ENCODE measurements at places on chromosomes 5 and 9.

DNA sequence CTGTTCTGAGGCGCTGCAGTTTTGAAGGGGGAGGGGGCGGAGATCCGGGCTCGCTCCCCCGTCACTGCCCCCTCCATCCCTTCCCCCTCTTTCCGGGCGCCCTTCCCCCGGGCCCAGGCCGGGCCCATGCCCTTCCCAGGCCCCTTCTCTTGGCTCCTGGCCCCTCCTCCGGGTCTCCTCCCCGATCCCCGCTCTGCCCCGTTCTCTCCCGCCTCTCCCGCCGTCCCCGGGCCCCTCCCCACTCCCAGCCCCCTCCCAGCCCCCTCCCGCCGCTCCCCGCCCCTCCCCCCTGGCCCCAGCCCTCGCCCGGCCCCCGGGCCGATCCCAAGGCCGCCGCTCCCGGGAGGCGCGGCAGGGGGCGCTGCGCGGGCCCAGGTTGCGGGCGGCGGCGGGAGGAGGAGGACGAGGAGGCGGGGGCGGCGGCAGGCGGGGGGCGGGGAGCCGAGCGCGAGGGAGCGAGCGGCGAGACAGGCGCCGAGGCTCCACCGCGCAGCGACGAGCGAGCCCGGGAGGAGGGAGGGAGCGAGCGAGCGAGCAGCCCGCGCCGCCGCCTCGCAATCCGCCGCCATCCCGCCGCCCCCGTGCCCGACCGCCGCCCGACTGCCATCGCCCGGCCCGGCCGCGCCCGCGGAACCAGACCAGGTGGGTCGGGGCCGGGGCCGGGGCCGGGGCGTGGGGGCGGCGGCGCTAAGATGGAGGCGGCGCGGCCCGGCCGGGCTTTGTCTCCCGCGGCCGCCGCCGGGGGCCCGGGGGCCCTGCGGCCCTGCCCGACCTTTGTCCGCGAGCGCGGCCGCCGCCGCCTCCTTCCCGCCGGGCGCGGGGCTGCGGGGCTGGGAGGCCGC, at the start of gene PRRC2B:
Gene PRRC2B (plus strand): TSS at position 465 of the 842 bp plus-strand sequence. CDS start 36,059 bp downstream, outside the sequence.
- DNase-seq: peak; percentile 47

DNA sequence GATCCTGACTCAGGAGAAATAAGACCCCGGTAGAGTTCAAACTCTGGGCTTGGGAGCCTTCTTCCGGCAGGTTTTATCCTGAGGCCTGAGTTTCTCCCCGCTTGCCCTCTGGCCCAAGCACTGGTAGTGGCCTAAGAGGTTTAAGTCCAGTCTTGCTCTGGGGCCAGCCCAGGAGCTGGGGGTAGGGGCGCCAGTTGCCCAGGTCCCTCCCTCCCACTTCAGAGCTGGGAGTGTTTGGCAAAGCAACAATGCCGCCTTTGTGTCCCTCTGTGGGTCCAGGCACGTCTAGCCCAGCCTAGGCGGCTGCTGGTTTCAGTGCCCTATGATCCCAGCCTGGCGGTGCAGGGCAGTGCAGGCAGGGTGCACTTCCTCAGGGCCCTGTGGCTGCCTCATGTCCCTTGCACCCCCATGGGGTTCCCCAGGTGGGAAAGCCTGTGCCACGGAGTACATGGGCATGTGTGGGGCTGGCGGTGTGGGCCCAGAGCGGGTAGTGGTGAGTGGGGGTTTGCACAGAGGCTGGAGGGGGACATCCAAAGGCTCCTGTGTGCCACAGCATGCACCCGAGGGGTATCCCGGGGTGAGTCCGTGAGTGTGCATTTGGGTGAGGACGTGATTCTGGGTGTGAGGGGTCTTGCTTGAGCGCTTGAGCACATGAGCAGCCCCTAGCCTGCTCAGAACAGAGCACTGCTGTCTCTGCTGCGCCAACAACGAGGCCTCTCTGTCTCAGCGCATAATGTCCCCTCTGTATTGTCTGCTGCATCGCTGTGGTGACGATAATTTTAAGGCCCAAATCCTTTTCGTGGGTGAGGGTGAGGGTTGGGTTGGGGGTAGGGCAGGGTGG, 61.7 kb upstream of the PSD2 start:
- no peak for DNase-seq

DNA sequence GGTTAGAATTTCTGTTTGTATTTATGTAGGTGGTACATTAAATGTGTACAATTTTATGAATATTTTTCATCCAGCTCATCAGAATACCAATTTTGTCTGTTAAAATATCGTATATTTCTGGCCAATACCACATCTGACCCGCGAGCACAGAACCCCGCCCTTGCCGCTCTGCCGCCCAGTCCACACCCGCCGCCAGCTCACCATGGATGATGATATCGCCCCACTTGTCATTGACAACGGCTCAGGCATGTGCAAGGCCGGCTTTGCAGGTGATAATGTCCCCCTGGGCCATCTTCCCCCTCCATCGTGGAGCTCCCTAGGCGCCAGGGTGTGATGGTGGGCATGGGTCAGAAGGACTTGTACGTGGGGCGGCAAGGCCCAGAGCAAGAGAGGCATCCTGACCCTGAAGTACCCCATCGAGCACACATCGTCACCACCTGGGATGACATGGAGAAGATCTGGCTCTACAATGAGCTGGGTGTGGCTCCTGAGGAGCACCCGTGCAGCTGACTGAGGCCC, 153.2 kb downstream of the CAVIN4 start:
- DNase-seq: no peak

DNA sequence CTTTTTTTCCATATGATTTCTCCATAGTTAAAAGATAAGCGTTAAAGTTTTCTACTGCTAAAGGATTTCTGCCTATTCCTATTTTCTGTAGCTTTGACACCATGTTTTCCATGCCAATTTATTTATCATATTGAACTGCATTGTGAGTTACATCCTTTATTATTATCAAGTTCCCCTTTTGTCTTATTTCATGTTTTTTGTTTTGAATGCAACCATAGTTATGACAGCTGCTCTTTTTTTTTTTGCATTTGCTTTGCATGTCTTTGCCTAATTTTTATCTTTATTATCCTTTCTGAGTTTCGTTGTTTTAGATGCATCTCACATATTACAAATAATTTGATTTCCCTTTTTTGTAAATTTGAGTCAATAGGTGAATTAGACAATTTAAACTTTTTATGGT, 161.5 kb downstream of the DEPDC1B start:
- no peak for DNase-seq

DNA sequence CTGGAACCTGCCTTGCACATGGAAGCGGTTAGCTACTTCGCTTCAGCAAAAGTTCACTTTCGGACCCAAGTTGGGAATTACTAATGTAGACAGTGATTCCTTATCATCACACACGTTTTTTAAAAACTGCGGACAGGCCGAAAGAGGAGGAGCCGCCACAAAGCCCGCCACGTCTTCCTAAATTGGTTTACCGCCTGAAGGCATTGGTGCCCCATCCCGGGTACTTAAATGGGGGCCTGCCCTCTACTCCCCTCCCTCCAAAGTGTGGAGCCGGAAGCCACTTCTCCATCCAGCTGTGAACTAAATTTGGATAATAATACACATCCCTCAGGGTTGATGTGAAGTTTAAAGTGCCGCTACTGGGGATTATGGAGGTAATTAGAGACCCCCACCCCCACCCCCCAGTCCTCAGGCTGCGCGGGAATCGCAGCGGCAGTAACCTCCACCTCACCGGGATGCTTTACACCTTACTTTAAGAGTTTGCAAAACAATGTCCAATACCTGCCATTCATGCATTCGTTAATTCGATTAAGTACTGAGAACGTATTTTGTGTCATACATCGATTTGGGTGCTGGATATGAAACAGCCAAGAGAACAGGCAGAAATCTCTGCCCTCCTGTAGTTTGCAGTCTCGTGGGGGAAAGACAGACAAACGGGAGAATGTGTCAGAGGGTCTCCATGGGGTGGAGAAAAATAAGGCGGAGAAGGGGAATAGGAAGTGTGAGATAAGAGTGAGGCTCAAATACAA, 937 bp upstream of the MACROH2A1 start:
- no peak for DNase-seq

- DNase-seq: no peak
Observed at GRCh38 chr5:72634444-72634843, 127.2 kb upstream of the ZNF366 start.

DNA sequence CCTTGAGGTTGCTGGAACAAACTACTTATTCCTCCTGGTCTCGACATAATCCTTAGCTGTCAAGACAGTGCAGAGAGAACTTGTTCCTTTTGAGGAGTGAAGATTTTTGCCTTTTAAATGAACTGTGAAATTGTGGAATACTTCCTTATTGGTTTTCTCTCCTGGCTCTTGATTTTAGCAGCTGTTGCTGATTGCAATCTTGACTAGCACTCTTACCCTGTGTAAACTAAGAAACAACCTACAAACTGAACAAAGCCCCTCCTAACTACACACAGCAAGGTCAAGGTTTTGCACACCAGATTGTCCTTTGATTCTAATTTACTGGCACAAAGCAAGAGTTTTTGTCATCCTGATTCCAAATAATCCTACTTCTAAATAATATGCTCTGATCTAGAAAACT, 84.0 kb upstream of the GOLGA1 start:
- no peak for DNase-seq

- DNase-seq: no peak
Observed at GRCh38 chr5:38506302-38506701, 50.1 kb downstream of the LIFR start.

DNA sequence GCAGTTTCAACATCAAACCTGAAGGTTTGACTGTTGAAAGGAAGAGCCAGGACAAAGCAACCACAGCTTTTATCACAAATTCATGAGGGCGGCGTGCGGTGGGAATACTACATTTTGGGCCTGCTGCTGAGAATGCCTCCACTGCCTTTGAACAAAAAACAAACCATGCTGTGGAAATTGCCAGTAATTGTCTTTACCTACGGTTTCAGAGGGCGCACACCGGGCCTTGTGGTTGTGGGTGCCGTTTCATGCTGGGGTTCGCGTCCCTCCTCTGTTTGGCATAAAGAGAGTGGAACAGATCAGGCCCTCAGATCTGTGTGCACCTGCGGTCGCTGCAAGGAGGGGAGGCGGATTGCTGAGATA, 27.6 kb upstream of the TCF7 start:
- DNase-seq: no peak

DNA sequence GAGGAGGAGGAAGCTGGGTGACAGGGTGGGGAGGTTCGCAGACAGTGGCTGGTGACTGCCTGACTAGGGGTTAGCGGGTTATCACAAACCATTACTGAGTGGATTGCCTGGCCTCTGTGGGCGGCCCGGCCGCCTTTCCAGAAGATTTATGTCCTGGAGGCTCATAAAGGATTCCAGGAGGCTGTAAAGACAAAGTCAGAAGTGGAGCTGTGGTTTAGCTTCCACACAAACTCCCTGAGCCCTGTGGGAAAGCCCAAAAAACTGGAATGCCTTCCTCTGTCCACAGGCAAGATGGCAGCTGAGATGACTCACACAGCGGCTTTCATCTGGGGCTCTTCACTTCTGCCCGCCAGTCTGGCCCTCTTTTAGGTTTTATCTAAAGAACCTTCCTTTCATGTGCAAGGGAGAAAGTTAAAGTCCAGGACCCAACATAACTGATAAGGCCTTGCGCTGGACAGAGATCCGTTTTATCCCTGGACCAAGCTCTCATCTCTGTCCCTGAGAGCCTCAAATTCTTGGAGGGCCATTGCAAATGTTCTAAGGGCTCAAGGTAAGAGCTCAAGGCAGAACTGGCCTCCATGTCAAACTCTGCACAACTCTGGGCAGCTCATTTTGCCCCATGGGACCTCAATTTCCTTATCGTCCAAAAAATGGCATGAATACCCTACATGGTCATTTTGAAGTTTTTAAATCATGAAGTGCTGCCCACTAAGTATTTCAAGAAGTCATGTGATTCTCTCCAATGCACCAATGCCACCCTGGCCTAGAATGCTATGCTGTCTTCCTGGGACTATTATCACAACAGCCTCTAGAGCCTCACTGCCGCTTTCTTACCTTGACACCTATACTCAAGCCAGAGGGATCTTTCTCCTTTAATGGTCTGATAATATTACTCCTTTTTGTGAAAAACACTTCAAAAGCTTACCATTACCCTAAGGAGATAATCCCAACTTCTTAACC, 249.4 kb upstream of the TRIM32 start:
- DNase-seq: no peak

DNA sequence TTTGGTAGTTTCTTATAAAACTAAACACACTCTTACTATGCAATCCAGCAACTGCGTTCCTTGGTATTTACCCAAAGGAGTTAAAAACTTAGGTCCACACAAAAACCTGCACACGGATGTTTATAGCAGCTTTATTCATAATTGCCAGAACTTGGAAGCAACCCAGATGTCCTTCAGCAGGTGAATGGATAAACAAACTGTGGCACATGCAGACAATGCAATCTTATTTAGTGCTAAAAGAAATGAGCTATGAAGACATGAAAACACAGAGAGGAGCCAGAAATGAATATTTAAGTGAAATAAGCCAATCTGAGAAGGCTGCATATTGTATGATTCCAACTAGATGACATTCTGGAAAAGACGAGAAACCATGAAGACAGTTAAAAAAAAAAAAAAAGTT, 10.7 kb downstream of the WNK2 start:
- no peak for DNase-seq

- peak; percentile 22 for DNase-seq
Observed at GRCh38 chr9:132169672-132170392, 8.0 kb downstream of the NTNG2 start.

DNA sequence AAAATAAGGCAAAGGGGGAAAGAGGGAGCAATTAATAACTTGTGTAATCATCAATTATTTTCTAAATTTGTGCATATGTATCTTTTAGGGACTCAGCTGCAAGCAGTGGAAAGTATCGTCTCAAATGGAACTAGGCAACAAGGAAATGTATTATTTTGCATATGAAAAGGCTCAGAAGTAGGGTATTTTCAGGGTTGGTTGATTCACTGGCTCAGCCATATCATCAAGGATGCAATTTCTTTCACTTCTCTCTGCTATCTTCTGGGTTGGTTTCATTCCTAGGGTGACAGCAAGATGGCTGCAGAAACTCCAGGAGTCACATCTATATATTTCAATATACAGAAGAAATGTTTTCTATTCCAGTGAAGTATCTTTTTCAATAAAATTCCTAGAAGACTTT, 509.8 kb downstream of the DMAC1 start:
- no peak for DNase-seq

GRCh38 chr5:124922255-124922975, 176.0 kb upstream of the ZNF608 start:
- no peak for DNase-seq

DNA sequence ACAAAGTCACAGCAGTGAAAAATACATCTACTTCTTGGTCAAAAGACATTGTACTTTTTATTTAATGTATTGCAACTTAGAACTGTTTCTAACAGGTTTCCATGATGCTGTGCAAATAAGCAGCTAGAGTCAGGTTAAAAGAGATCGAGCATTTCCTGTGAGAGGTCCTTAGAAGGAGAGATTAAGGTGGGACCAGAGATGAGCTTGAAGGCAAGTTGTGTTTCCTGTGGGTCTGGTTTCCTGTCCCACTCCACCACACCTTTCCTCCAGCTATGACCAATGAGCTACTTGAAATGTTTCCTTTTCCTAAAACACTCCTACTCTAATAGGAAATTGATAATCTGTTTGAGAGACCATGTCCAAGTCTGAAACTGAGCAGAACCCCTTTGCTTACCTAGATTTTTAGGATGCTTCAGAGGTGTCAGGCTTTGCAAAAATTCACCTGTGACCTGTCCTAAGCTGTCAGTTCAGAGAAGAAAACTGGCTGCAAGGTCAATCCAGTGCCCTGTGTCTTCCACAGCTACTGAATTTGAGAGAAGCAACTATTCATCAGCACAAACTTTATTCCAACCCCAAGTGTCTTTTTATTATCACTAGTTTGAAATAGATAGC, 13.1 kb upstream of the RLN1 start:
- no peak for DNase-seq

Measured in RCC 7860 (cell line).